Vagina (tissue), 2 donors: ENCODE measurements at places on chromosomes 12 and 14. TPM values are rescaled to one million over a fixed set of nuclear protein-coding genes. Genes with fewer than 3 reads are reported as not detected.
A peak's percentile ranks its signal among the peaks of the same experiment; 100 is the strongest.

OR6C68 gene
- total RNA-seq: not detected

DNA sequence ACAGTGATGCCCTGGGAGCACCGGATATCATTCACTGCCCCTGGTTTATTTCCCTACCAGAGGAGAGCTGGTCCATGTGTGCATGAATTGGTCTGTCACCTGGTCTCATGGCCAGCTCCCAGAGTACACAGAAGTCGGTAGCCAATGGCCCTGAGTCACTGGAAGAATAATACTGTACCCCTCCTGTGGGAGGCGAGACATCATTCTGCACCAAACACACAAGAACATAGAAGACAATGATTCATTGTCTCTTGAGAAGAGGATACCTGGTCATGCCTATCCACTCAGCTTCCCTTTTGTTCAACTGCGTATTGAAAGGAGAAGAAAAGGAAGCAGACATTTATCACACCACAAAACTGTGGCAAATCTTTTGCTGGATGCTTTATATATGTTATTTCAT lies 216.2 kb downstream of the DPF3 start:
- no peaks in the 10 kb centered on the region for H3K36me3 ChIP-seq
- H3K27me3 ChIP-seq: no peaks in the 10 kb centered on the region

DNA sequence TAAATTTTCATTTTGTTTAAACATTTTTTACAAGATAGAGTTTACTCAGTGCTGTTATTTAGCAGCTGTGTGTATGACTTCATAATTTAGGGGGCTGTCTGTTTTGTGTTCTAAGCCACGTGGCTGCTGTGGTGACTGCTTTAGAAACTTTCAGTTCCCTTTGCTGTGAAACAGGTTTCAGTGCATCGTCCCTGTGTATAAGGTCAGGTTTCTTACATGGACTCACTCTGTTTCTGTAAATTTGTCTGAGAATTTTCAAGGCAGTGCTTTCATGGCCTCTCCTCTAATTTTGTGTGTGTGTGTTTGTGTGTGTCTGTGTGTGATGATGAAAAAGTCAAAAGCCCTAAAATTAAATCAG lies 32.4 kb downstream of the BICD1 start:
- H3K36me3 ChIP-seq: no peaks in the 10 kb centered on the region
- H3K27me3 ChIP-seq: no peaks in the 10 kb centered on the region
- H3K4me3 ChIP-seq: no peak overlapping the region
- H3K27ac ChIP-seq: no peak overlapping the region

- H3K4me3 ChIP-seq: no peak overlapping the region
- DNase-seq: no peak
- H3K27ac ChIP-seq: no peak overlapping the region
- no peaks in the 10 kb centered on the region for H3K27me3 ChIP-seq
- H3K4me1 ChIP-seq: peaks cover 37% of the 10 kb centered on the region
Observed at GRCh38 chr12:92539110-92539749, 163.6 kb upstream of the PLEKHG7 start.

GRCh38 chr12:44046732-44047417 lies 211.0 kb downstream of the TMEM117 start:
- H3K27me3 ChIP-seq: no peaks in the 10 kb centered on the region
- DNase-seq: no peak
- no peaks in the 10 kb centered on the region for H3K4me1 ChIP-seq
- H3K4me3 ChIP-seq: no peak overlapping the region
- H3K27ac ChIP-seq: no peak overlapping the region

DNA sequence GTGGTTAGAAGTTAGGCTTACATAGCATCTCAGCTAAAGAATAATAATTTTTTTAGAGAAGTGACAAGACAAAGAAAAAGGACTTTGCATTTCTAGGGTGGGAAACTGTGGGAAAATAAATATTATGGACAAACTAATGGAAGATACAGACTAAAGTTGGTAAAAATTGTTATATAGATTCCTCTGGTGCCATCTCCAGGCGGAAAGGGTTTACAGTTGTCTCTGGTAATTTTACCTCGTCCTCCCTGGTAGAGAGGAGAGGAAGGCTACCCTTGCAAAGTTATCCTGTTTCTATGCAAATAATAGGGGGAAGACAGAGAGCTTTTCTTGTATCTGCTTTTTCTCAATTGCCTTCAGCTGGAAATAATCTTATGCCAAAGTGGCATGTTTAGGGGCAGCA lies 5.2 kb downstream of the OR11G2 start:
- no peak for DNase-seq
- H3K27ac ChIP-seq: no peak overlapping the region
- no peaks in the 10 kb centered on the region for H3K4me1 ChIP-seq
- H3K4me3 ChIP-seq: no peak overlapping the region
- H3K36me3 ChIP-seq: no peaks in the 10 kb centered on the region

- peak overlapping the region; percentile 94 for H3K27ac ChIP-seq
- H3K27me3 ChIP-seq: no peaks in the 10 kb centered on the region
- DNase-seq: no peak
- H3K4me1 ChIP-seq: peaks cover 62% of the 10 kb centered on the region
- no peaks in the 10 kb centered on the region for H3K36me3 ChIP-seq
- no peak overlapping the region for H3K4me3 ChIP-seq
Observed at GRCh38 chr12:55720894-55721444, 776 bp downstream of the RDH5 start.
